ENCODE measurements at places on chromosomes 1 and 21.

DNA sequence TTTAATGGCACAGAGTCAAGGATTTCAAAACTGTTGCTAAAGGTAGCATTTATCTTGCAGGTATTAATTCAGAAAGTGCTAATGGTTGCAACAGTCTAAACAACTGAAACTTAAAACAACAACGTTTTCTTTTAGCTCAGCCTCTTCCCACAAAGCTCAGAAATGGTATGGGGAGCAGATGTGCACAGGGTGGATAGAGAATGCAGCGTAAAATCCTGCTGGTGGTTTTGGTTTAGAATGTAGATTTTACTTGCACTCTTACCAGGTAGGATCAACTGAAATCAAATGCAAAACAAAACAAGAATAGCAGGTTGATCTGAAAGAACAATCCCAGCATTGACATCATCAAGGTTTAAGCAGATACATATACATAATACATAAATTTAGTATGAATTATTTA lies 3.8 kb upstream of the LRRC8C start:
- DNase-seq, result no peak

- DNase-seq, result no peak
These were observed 69.8 kb downstream of the SLC35A3 start for GRCh38 chr1:100039591-100039990.

DNA sequence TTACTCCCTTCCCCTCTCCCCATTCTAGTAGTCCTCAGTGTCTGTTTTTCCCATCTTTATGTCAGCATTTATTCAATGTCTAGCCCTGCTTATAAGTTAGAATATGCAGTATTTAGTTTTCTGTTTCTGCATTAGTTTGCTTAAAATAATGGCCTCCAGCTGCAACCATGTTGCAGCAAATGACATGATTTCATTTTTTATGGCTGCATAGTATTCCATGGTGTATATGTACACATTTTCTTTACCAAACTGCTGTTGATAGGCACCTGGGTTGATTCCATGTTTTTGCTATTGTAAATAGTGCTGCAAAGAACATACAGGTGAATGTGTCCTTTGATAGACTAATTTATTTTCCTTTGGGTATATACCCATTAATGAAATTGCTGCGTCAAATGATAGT lies 267.7 kb downstream of the SRGAP2C start:
- no peak for DNase-seq

DNA sequence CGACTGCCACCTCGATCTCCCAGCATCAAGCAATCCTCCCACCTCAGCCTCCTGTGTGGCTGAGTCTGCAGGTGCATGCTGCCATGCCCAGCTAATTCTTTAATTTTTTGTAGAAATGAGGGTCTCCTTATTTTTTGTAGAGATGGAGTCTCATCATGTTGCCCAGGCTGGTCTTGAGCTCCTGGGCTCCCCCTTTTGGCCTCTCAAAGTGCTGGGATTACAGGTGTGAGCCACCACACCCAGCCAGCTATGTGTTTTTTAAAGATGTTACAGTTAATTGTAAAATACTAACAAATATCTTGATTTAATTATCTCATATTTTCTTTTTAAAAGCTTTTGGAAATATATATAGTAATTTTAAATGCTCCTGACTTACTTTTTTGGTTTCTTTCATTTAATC lies 181.3 kb upstream of the DMRTA2 start:
- DNase-seq, result no peak

- no peak for DNase-seq
These were observed 31.7 kb upstream of the GPR88 start for GRCh38 chr1:100506217-100506616.

GRCh38 chr1:7068552-7068951 lies 283.3 kb downstream of the CAMTA1 start:
- no peak for DNase-seq

DNA sequence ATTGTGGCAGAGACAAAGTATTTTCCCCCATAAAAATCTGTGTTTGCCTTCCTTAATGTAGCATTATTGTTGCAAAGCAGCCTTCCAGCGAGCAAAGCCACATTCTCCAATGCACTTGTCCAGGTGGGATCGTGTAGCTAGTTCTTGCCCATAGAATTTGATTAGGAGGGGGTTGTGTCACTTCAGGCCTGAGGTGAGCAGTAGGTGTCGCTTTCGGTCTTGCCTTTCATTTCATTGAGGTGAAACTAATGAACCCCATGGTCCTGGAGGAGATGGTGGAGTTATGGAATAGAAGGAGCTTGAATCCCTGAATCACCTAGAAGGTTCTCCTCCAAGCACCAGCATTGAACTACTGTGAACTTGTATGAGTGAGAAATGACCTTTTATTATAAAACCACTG lies 318.9 kb upstream of the PBX1 start:
- DNase-seq, result no peak

DNA sequence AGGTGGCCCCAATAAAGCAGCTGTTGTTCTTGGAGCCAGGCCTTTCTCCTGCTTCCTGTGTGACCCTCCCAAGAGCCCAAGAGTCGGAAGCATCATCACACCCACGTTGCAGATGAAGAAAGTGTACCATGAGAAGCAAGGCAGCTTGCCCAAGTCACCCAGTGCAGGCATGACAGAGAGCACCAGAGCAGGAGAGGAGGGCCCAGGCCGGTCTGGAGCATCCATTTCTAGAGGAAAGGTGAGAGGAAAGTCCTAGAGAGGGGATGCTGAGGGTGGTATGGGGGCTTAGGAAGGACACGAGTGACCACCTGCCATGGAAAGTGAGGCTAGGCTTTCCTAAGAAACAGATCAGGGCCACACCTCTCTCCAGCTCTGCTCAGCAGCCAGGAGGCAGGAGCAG lies 47.0 kb downstream of the C1orf198 start:
- no peak for DNase-seq

DNA sequence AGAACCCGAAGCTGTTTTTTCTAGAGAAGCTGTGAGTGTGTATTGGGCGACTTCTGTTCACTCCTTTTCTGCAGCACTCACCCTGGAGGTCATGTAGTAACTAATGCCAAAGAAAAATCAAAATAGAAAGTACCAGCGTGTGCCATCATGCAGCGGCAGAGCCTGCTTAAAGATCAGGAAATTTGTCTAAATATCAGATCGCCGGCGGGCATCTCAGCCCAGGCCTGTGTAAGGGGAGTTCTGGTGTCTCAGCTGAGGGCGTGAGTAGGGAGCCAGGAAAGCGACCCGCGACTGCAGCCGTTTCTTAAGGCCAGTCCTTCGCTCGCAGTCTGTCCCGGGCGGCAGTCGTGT lies 768 bp downstream of the EDARADD start:
- no peak for DNase-seq

- no peak for DNase-seq
These were observed 66.6 kb downstream of the HMGB4 start for GRCh38 chr1:33930346-33931110.

- DNase-seq, result peak; percentile 48
These were observed 99.5 kb downstream of the NGF start for GRCh38 chr1:115238336-115239147.

- DNase-seq, result no peak
These were observed 23.8 kb downstream of the PTTG1IP start for GRCh38 chr21:44849616-44850130.

GRCh38 chr1:172870901-172871606 lies 179.7 kb downstream of the TNFSF18 start:
- DNase-seq, result no peak

GRCh38 chr1:17032741-17033140 lies 21.0 kb upstream of the ATP13A2 start:
- DNase-seq, result no peak

- no peak for DNase-seq
These were observed 94.4 kb downstream of the WDR4 start for GRCh38 chr21:42784896-42785451.

DNA sequence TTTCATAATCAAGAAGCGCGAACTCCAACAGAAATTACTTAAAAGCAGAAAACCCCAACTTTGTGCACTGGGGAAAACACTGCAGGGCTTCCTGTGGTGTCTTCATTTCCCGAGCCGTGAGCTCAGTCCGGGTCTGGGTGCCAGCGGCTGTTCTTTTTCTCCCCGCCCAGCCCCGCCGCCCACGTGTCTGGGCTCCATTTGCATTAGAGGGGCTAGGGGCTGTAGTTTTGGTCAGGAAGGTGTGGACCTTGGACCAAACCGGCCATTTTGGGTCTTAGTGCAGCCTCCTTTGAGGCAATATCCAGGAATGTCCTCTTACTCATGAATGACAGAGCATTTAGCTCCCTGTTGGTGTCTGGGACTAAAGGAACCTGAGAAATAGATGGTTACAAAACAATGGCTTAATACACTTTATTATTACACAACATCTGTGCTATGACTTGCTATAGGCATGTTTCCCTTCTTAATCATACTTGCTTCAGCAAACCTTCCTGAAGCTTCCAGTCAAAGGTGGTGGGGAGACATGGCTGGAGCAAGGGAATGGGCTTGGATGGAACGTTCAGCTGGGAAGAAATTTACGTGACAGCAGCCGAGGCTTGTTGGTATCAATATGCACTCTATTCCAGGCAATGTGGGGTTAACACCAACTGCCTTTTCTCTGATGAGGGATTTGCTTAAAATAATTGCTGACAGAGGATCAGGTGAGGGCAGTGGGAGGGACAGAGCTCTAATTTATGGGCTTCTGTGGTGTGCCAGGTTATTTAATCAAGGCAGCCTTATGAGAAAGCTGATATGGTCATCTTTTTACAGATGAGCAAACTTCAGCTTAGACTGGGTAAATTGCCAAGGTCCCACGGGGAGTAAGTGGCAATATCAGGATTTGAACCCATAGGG lies 1.1 kb downstream of the AGTRAP start:
- DNase-seq, result peak; percentile 49

All from NCI-H2081 (cell line).